ENCODE measurements at places on chromosomes 5 and 9.

DNA sequence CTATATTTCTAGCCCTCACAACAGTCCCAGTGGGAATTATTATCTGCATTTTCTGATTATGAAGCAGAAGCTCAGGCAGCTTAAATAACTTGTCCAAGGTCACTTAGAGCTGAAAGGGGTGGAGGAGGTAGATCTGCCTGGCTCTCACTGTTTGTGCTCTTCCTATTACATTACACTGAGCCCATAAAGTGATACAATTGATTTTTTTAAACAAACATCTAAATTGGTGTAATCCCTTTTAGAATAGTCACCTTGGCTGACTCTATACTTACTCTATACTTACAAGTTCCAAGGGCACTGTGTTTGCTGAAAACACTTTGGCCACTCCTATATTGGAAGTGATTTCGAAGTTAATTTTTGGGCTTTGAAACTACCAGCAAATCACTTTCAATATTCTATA lies 144.7 kb downstream of the APBA1 start:
- no peak for DNase-seq

GRCh38 chr9:138046641-138047301 lies 169.2 kb downstream of the CACNA1B start:
- no peak for DNase-seq

GRCh38 chr9:112002131-112002846 lies 105.7 kb downstream of the UGCG start:
- DNase-seq, result no peak

DNA sequence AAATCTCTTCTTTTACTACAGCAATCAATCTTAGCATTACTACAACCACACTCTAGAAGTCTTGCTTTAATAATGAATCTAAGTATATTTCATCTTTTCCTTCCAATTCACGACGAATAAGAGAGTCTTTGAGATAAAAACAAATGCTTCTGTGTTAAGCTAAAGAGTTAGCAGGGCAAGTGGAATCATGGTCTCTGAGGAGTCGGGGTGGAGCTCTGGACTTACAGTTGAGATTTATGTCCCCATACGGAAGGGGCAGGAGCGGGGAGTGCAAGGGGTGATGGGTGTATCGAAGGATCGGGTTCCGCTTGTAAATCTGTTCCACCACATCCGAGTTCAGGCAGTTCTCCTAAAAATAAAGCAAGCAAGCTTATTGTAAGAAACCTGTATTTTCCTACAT lies 59.0 kb upstream of the RETREG1 start:
- no peak for DNase-seq

DNA sequence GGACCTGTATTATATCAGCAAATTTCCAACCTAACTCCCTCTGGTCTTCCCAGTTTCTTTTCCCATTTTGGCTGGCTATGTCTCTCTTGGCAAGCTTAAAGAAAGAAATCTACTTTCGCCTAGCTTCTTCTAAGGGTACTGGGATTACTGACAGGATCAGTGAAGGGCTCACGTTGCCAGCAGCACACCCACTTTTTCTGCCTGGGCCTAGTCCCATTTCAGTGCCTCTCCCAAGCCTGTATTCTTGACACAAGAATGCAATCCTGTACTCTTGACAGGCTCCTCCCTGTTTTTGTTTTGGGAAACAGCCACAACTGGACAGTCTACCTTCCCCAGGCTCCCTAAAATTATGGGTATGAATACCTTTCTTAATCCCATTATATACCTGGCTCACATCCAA lies 170.5 kb downstream of the EPB41L4A start:
- no peak for DNase-seq

- no peak for DNase-seq
These were observed 277.4 kb downstream of the SLCO4C1 start for GRCh38 chr5:102018690-102019089.

DNA sequence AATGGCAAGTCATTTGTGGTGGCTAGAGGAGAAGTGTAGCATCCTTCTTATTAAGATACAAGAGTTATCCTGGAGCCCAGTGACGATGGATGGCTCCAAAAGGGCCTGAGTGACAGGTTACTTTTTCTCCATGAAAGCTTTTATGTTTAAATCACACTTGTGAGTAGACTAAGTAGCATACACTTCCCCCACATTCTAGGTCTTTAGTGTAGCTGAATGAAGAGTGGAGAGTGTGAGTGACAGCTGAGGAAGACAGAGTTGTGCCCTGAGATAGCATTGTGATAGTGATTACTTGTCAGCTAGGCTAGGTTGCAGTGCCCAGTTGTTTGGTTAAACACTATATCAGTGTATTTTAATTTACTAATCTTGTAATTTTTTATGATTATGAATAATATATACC lies 337.8 kb downstream of the TENT4A start:
- DNase-seq, result no peak

- no peak for DNase-seq
These were observed 21.0 kb upstream of the PTPRD start for GRCh38 chr9:10633785-10634184.

GRCh38 chr5:158979749-158980521 lies 119.8 kb downstream of the EBF1 start:
- DNase-seq, result no peak

DNA sequence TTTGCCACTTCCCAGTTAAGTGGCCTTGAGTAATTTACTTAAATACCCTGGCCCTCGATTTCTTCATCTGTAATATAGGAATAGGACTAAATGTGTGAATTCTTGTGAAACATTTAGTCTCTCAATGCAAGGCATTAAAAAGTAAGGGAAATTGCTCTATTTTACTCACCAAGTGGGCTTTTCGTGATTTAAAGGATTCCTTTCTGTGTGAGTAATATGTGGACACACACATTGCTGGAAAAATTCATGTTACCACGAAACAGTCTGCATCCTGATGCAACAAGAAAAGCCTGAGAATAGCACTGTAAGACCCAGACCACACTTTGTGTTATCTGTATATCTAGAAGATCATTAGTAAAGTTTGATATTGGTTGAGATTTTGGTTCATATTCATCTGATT lies 1243.0 kb upstream of the CDH9 start:
- no peak for DNase-seq

DNA sequence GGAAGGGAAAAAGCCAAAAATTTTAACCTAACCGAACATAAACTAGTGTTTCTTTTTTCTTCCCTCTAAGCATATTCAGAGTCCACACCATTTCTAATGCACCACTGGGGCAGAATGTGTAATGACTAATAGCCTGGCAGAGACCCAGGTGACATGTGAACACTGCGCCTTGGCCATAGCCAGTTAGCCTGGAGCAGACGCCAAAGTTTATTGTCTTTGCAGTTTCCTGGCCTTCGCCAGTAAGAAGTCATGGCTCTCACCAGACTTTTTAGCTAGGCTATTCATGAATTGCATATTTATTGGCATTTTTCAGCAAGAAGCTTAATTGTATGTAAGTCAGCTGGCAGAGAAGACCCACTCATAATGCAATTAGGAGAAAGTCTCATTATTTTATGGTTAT lies 182.8 kb upstream of the SLC27A6 start:
- DNase-seq, result no peak

DNA sequence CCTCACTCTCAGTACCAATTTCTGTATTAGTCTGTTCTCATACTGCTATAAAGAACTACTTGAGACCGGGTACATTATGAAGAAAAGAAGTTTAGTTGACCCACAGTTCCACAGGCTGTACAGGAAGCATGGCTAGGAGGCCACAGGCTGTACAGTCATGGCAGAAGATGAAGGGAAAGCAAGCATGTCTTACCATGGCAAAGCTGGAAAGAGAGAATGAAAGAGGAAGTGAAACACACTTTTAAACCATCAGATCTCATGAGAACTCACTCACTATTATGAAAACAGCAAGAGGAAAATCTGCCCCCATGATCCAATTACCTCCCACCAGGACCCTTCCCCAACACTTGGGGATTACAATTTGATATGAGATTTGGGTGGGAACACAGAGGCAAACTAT lies 698.8 kb downstream of the CDH9 start:
- DNase-seq, result no peak

DNA sequence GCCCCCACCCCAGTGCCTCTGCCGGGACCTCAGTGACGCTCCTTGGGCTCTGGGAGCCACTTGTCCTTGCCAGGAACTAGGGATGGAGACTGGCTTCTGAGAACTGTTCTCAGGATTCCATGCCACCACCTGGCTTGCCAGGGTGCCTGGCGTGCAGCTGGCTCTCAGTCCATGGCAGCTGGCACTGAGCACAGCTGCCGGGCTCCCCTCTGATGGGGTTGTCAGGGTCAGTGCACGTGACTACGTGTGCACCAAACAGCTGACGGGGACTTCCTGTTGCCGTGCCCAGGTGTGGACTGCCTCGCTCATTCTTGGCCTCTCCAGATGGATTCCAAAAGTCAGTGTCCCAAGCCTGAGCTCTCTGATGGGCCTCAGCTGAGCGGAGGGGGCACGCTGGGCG lies 9.4 kb downstream of the KCNT1 start:
- no peak for DNase-seq

DNA sequence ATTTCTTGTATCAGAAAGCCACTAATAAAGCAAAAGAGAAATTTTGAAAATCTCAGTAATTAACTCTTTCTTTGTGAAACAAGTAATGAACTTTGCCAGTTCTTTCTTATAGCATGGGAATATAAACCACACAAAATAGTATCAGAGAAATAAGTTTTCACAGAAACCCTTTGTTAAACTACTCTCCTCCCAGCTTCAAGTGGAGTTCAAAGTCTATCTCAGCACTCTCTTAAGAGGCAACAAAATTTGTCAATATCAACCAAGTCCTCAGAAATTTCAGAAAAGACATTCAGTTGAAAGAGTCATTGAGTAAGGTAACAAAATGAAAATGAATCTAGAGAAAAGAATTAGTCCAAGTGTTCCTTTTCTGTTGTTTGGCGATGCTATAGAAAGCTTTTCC lies 89.3 kb downstream of the NTRK2 start:
- DNase-seq, result no peak

GRCh38 chr9:9142001-9142400 lies 1342.4 kb upstream of the DMAC1 start:
- no peak for DNase-seq

- no peak for DNase-seq
These were observed 50.2 kb upstream of the ZFAND5 start for GRCh38 chr9:72415163-72415562.

GRCh38 chr5:116795189-116795588 lies 220.6 kb upstream of the SEMA6A start:
- DNase-seq, result no peak

GRCh38 chr5:8905021-8905420 lies 640.9 kb downstream of the SEMA5A start:
- no peak for DNase-seq

- no peak for DNase-seq
These were observed 552.4 kb upstream of the DAB2 start for GRCh38 chr5:39977066-39977655.

DNA sequence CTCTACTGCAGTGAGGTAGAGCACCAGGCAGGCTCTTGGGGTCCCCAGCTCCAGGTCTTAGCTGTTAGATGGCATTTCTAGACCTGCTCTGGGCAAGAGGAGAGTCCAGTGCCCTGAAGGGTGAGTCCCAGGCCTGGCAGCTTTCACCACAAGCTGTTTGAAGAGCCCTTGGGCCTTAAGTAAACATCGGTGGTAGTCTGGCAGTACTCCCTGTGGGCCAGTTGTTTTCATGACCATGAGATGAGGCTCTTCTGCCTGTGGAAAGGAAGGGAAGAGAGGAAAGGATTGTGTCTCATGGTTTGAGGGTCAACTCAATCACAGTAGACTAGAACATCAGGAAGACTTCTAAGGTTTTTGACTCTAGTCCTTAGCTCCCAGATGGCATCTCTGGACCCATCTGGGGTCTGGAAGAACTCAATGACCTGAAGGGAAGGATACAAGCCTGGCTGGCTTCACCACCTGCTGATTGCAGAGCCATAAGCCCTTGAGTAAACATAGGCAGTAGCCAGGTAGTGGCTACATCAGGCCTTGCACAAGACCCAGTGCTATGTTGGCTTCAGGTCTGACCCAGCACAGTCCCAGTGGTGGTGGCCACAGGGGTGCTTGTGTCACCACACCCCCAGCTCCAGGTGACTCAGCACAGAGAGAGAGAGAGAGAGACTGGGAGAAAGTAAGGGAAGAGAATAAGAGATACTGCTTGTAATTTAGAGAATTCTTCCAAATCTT lies 114.3 kb upstream of the PCSK5 start:
- DNase-seq, result no peak

GRCh38 chr5:1317921-1318565 lies 23.2 kb upstream of the TERT start:
- no peak for DNase-seq

GRCh38 chr9:83933790-83934189 lies 12.6 kb upstream of the KIF27 start:
- DNase-seq, result no peak

DNA sequence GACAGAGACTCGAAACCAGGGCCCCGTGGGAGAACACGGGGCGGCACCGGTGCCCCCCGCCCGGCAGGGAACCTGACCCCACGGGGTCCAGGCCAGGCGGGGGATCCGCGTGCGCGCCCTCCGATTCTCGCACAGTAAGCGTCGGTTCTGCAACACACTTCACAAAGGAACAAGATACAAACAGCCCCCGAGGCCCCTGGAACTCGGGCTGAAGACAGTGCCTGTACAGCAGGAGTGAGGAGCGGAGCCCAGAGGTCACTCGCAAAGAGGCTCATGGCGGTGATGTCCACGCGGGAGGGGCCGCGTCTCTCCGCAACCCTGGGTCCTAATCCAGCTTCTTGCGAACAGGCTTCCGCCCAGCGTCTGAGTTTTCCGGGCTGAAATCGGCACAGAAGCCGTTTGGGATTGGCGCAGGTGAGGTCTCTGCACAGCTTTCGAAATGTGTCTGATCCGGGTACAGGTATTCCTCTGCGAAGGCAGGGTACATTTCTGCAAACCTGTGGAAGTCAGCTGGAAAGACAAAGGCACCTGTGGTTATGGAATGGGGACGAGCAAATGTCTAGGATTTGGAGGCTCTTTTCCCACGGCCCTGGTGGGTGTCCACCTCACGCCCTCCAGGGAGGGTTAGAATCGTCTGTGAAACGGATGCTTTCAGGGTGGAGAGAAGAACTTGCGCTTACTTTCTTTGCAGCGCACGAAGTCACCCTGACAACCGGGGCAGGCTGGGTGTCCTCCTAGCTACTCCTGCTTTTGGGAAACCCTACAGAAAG lies 18.3 kb upstream of the SLC6A3 start:
- DNase-seq, result no peak

All from effector CD8-positive, alpha-beta T cell (primary cell).